ENCODE measurements at places on chromosomes 12 and 14.

DNA sequence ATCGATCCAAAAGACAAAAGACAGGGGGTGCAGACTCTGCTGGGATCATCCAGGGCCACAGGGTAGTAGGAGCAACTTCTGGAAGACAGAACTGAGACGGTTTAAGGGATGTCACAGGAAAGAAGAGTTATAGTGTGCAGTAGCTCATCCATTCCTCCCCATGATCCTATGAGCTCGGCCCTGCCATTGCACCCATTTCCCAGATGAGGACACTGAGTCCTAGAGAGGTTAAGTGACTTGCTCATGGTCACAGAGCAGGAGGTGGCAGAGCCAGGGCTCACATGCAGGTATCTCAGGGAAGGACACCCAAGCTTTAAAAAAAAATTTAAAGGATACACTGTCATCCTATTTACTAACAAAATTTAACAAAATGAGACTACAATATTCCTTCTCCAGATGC is 86.1 kb upstream of the FZD10 start:
- no peak for DNase-seq

DNA sequence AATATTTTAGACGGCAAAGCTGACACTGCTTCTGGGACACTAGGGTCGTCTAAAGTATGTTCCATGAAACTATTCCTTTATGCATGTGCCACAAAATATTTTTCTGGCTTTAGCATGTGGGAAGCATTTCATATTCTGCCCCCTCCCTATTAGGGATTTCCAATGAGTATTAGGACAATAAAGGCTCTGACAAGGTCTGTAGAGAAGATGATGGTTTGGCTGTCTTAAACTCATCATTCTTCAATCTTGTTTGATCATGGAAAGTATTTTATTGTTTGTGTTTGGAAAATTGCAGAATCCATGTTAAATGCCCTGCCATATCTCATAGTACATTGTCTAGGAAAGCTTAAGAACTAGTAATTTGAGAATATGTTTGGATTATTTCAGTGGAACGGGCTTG is 22.8 kb downstream of the SERPINA1 start:
- no peak for DNase-seq

DNA sequence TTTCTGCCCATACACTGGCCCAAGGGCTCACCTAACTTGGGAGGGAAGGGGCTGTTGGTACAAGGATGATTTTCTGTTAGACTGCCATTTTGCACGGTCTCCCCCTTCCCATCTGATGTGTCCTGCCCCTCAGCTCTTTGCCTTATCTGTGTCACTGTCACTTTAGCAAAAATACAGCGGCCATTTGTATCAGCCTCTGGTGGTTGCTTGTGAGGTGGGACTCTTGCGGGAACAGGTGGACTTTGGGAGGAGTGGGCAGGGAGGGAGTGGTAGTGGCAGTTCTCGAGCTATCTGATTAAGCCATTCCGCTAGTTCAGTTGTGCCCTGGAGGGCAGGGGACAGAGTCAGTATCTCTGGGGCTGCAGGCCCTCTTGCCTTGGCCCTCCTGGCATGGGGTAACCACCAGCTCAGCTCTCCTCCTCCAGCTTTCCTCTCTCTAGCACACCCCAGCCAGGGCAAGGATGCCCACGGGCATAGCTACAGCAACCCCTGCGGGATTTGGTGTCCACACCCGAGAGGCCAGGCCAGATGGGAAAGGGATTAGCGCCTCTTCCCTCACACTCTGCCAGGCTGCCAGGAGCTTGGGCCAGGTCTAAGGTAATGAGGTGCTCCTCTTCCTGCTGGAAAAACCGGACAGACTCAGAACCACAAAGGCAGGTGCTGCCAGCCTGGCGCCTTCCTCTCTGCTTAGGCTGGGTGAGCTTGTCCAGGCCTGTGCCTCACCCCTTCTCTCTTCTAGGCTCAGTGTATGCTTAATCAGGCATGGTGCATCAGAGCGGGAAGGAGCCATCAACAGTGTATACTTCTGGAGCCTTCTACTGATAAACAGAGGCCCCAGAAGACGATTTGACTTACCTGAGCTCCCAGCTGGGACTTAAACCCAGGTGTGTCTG is 8.7 kb downstream of the SLC48A1 start:
- no peak for DNase-seq

DNA sequence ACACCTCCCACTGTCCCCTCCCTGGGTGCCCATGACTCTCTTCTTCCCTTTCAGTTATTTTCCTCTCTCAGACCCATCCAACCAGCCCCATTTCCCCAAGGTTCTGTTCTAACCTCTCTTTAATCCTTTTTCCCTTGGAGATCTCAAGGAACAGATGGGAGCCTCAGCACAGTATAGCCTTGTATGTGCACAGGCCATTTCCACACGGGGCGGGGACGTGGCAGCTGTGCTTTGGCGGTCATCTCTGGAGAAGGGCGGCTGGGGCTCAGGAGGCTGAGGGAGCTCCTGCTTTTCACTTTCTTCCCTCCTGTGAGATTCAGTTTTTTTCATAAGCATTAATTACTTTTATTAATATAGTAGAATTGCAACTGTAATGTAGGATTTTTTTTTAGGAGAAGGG is 212.2 kb downstream of the ZFP36L1 start:
- no peak for DNase-seq

DNA sequence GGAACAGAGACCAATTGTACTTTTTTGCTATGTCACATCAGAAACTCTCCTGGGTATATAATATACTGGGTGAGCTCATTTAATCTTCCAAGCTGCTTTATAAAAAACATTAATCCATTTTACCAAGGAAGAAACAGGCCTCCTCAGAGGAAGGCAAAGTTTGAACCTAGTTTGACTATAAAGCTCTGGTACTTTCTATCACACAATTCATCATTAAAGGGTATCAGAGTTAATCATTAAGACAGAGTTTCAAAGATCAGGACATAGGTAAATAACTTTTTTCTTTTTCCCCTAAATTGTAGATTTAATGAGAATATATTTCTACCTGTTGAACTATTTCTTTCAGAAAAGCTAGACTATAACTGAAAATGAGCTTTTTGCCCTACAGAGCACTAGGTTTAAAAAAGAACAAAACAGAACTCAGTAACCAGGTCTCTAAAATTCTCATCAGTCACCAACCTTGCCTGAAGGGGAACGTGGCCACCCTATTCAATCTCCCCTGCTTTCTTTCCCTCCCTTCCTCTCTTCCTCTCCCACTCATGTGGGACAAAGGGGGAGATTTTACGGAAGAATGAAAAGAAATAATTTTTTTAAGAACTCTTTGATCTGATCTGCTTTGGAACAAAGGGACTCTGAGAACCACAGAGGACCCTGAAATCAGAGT is 18.6 kb downstream of the FBXO21 start:
- DNase-seq = no peak

DNA sequence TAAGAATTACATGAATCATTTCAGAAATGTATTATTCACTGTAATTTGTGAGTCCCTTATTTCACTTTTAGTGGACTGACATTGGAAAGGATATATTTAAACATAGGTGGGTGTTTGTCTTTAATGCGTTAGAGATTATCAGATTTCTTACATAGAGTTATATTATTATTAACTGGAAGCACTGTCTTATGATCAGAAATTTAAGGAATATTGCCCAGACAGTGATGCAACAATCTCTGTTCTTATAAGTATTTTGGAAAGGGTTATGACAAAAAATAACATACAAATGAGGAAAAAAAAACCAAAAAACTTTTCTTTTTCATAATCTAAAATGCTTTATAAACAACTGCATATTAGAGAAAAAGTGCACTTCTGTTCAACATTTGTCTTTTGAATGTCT is 836.6 kb downstream of the SLC6A15 start:
- DNase-seq = no peak

- DNase-seq = no peak
Observed at GRCh38 chr14:24915958-24916595, 133.9 kb downstream of the STXBP6 start.

DNA sequence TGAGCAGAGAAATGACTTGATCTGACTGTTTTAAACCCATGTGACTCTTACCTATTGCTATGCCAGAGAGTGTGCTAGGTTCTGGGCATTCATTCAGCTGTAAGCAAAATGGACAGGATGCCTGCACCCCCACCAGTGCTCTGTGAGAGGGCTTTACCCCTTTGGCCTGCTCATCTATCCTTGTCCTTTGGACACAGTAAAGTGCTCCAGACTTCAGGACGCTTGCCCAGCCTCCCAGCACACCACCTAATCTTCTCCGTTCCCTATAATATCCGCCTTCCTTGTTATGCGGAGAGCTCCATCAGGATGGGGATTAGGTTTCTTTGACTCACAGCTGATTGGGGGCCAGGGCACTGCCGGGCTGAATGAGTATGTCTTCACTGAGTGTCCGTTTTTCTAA is 4.4 kb upstream of the ZNF839 start:
- DNase-seq = no peak

DNA sequence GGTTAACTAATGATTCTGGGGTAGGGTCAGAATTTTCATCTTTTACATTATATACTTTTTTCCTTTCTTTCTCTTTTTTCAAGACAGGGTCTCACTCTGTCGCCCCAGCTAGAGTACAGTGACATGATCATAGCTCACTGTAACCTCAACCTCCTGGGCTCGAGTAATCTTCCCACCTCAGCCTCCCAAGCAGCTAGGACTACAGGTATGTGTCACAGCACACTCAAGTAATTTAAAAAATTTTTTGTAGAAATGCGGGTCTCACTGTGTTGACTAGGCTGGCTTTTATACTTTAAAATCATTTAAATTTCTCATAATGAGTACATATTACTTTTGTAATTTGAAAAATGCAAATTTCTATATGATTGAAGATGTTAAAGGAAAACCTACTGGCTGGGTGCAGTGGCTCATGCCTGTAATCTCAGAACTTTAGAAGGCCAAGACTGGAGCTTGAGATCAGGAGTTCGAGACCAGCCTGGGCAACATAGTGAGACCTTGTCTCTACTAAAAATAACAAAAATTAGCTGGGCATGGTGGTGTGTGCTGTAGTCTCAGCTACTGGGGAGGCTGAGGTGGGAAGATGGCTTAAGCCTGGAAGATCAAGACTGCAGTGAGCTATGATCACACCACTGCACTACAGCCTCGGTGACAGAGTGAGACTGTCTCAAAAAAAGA is 25.7 kb downstream of the R3HDM2 start:
- DNase-seq = no peak

All from stimulated activated CD8-positive, alpha-beta memory T cell treated with anti-CD3 and anti-CD28 coated beads, Interleukin-7, amount 100 ng/mL, for 4 hours (primary cell).